Endothelial cell of coronary artery (primary cell): ENCODE measurements at places on chromosomes 11 and 22. TPM values are rescaled to one million over a fixed set of nuclear protein-coding genes. Genes with fewer than 3 reads are reported as not detected.

The BTG4 gene
- not detected in 2 replicates for total RNA-seq

The CYP2D6 gene
- 0.18 and 0.19 TPM in 2 replicates for total RNA-seq

The FAR1 gene
- total RNA-seq = 60.1 and 69.2 TPM in 2 replicates

The SESN3 gene
- 2.4 and 4.0 TPM in 2 replicates for total RNA-seq

The EXT2 gene
- total RNA-seq = 64.7 and 126 TPM in 2 replicates

The TMPRSS6 gene
- not detected in 2 replicates for total RNA-seq

The C22orf42 gene
- not detected in 2 replicates for total RNA-seq

The DEFB131B gene
- not detected in 2 replicates for total RNA-seq

The FEN1 gene
- total RNA-seq = 22.3 and 46.4 TPM in 2 replicates

The APOA4 gene
- total RNA-seq = not detected in 2 replicates
